ENCODE measurements at places on chromosomes 1 and 21.

GRCh38 chr1:222594789-222595188 is 5.1 kb upstream of the TAF1A start:
- H3K4me1 ChIP-seq, result peaks cover 5% of the 10 kb centered on the region
- peaks cover 3% of the 10 kb centered on the region for H3K36me3 ChIP-seq
- H3K27me3 ChIP-seq, result no peaks in the 10 kb centered on the region
- H3K4me3 ChIP-seq, result no peak overlapping the region
- H3K27ac ChIP-seq, result no peak overlapping the region

DNA sequence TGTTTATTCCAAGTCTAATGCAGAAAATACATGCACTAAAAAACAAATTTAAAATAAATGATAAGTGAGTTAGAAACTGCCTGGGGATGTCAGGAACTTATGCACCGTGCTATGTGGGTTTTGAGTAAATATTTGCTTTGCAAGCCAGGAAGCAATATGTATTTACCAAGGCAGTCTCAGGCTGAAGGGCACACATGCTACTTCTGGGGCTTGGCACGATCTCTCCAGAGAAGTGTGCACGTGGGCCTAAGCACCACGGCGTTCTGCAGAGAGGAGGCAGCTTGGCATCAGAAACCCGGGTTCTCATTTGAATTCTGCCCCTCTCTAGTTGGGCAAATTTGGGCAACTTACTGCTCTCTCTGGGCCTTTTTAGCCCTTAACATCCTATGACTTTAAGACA is 72.6 kb upstream of the ROR1 start:
- H3K36me3 ChIP-seq, result no peaks in the 10 kb centered on the region
- no peaks in the 10 kb centered on the region for H3K4me1 ChIP-seq
- H3K4me3 ChIP-seq, result no peak overlapping the region
- peaks cover 13% of the 10 kb centered on the region for H3K27me3 ChIP-seq
- no peak overlapping the region for H3K27ac ChIP-seq
- no peak for DNase-seq

DNA sequence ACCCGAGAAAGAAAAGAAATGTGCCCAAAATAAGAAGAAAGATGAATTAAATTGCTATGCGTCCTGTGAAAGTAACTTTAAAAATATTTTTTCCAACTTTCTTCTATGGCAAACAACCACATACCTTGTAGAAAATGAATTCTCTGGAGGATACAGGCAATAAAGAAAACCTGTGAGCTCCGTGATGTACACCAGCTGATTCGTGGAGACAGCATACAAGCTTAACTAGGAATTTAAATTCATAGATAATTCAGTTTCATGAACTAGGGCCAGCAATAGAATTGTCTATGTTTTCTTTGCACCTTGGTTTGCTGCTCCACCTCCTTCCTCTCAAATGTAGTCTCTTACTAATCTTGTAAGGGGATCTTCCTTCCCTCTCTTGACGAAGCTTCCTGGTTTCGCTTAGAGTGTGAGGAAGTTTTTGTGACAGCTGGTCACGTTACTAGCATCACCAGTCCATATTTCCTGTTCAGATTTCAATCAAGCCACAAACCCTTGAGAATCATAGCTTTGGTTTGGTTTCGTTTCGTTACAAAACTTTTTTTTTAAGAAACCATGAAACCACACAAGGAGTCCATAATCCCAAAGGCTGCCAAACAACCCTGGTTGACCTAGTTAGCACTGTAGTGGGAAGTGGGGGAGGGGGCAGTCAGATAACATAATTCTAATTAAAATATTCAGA is 35.8 kb downstream of the GREM2 start:
- no peaks in the 10 kb centered on the region for H3K27me3 ChIP-seq
- peaks cover 23% of the 10 kb centered on the region for H3K4me1 ChIP-seq
- no peaks in the 10 kb centered on the region for H3K36me3 ChIP-seq
- H3K4me3 ChIP-seq, result peak overlapping the region; percentile 86
- H3K27ac ChIP-seq, result peak overlapping the region; percentile 69

DNA sequence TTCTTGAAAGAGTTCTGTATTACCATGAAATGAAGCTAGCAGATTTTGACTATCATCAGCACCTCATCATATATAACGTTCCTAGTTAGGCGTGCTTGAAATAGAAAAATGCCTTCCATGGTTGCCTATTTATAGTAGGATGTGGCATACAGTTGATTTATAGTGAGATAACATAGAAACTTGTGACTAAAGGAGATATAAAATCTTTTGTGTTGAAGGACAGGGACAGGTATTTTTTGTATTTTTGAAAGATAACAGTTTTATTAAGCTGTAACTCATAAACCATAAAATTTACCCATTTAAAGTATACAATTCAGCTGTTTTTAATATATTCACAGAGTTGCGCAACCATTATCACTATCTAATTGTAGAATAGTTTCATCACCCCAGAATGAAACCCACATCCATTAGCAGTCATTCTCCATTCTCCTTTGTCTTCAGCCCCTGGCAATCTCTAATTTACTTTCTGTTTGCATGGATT is 19.3 kb downstream of the SPEN start:
- peaks cover 17% of the 10 kb centered on the region for H3K4me1 ChIP-seq
- peaks cover 5% of the 10 kb centered on the region for H3K36me3 ChIP-seq
- no peaks in the 10 kb centered on the region for H3K27me3 ChIP-seq
- no peak overlapping the region for H3K27ac ChIP-seq
- no peak overlapping the region for H3K4me3 ChIP-seq

All from naive thymus-derived CD8-positive, alpha-beta T cell (primary cell).